Stimulated activated CD8-positive, alpha-beta memory T cell treated with anti-CD3 and anti-CD28 coated beads, Interleukin-2, amount 100 ng/mL, for 1 hour (primary cell): ENCODE measurements at places on chromosomes 12 and 14.

DNA sequence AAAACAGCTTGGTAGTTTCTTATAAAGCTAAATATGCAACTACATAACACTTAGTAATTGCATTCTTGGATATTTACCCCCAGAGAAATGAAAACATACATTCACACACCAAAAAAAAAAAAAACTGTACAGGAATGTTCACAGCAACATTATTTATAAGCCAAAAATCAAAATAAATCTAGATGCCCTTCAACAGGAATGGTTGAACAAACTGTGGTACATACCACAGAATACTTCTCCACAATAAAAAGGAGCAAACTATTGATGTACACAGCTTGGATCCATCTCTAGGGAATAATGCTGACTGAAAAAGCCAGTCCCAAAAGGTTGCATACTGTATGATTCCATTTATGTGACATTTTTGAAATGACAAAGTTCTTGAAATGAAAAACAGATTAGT lies 62.1 kb upstream of the SLC38A4 start:
- no peak for DNase-seq

- DNase-seq, result no peak
These were observed 4.1 kb upstream of the TBX5 start for GRCh38 chr12:114409852-114410600.

DNA sequence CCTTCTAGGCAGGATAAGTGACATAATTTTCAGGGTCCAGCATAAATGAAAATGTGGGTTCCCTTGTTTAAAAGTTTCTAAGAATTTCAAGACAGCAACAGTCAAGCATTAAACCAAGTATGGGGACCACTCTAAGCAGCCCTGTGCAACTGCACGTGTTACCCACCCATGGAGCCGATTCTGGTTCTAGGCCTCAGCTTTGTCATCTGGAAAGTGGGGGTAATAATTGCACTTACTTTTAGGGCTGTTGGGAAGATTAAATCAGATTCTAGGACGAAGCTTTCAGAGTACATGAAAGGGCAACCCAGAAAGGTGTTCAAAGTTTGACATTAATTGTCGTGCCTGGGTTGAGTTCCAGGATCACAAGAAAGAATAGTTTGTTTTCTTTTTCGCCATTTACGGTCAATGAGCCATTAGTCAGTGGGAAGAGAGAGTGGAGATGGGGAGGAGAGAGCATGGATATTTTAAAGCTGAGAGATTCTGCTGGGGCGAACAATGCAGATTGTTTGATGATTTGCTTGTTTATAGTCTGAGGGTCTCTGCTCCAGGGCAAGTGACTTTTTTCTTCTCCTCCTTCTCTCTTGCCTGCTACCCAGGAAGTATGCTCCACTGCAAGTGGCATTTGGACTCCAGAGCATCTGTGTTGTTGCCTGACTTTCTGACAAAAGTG lies 10.7 kb upstream of the PPFIBP1 start:
- no peak for DNase-seq

GRCh38 chr14:95252219-95252618 lies 67.5 kb downstream of the CLMN start:
- DNase-seq, result no peak

- DNase-seq, result no peak
These were observed 33.0 kb downstream of the FOXN3 start for GRCh38 chr14:89384023-89384422.

GRCh38 chr12:24044941-24045703 lies 95.7 kb upstream of the SOX5 start:
- no peak for DNase-seq

GRCh38 chr12:69685810-69686209 lies 13.3 kb downstream of the BEST3 start:
- no peak for DNase-seq

- no peak for DNase-seq
These were observed 295.3 kb downstream of the AACS start for GRCh38 chr12:125360540-125360939.

- no peak for DNase-seq
These were observed 43.6 kb upstream of the LHX5 start for GRCh38 chr12:113515082-113515856.

DNA sequence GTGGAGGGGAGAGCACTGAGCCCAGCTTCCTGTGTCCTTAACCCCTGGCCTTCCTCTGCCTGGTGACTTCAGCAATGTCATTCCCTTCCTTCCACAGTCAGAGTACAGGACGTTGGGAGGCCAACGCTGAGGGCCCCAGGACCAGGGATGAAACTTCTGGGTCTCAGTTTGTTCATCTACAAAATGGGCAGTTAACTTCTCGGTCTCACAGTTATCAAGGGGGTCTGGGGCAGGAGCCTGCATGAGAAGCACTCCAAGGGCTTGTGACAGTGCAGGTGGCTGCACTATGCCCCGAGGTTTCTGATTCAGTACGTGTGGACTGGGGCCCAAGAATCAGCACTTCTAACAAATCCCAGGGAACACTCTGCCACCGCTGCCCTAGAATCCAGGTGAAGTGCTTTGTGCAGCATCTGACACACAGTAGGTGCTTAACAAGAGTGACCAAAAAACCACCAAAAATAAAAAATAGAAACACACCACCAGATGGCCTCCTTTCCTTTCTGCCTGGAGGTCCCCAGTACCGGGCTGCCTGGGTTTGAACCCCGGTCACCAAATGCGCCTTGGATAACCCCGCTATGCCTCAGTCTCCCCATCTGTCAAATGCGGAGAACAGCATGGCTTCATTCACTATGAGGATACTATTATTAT lies 80.4 kb downstream of the RFLNA start:
- DNase-seq, result no peak

DNA sequence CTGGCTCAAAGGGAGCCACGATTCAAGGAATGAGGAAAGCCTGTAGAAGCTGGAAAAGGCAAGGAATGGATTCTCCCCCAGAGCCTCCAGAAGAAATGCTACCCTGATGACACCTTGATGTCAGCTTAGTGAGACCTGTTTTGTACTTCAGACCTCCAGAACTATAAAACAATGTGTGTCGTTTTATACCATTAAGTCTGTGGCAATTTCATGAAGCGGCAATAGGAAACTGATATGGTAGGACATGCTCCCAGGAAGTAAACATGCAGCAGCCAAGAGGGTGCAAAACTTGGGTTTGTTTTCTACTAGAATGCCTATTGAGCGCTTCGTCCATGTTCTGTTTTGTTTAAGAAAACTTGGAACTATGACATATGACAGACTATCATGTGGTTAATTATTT lies 2.5 kb upstream of the APOBEC1 start:
- DNase-seq, result no peak

DNA sequence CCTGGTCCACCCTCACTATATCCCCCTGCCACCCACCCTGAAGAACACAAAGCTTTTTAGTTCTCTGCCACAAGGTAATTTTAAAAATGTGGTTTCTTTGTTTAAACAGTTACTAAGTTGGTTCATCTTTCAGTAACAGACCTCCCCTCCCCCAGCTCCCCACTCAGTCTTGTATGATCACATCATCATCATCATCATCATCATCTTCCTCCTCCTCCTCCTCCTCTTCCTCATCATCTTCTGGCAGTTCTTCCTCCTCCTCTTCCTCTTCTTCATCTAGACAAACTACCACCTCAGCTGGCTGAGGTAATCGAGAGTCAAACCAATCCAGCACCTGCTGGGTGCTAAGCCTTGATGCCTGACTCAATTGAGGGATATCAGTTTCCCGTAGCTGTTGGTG lies 10.5 kb downstream of the HOMEZ start:
- DNase-seq, result no peak
